Fibroblast of gingiva (primary cell): ENCODE measurements at places on chromosomes 7 and 10.

DNA sequence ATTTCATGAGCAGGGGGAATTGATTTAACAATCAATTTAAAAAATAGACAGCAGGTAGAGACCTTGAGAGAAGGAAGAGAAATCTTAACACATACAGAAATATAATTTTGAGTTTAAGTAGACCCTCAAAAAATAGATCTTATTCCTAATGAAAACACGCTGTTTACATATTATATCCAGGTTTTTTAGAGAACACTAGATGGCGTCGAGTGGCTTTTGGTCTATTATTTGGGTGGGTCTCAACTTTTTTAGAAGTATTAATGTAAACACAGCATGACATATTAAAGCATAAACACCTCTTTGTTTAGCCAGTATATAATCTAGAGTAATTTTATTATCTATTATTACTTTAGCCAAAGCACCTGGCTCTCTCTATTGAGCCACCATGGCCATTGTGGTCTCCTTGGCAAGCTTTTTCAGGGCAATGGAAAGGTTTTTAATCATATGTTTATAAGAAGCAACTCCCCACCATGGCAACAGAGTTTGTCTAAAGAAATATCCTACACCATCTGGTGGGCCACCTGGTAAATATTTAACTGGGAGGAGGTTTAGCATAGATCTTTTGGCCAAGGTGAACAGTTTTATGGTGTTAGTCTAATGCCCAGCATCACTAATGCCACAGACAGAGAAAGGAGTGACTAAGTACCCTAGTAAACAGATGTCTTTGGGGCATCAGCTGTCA, 59.7 kb upstream of the PRSS1 start:
- DNase-seq, result no peak

DNA sequence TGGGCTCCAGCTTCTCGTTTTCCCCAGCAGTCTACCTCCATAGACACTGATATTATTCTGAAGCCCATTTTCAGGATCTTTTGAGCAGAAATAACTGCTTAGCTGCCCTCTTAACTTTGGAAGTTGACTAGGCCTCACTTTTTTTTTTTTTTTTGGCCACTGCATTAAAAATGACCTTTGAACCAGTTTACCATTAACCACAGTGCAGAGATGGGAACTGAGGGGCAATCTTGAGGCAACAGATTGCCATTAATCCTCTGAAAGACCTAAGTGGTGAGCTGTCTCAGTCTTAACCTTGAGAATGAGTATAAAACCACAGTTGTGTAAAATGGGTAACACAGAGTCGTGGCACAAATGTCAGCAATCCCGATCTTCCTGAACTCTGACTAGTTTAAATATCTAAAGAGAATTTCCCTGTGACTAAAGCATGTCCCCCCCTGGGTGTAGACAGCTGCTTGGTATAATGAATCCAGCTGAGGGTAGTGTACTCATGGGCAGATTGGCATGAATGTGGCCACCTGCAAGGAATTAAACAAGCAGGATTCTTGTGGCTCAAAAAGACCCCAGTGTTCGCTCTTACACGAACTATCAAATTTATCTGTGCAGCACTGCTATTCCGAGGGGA, 46.1 kb upstream of the FMC1 start:
- DNase-seq, result no peak

DNA sequence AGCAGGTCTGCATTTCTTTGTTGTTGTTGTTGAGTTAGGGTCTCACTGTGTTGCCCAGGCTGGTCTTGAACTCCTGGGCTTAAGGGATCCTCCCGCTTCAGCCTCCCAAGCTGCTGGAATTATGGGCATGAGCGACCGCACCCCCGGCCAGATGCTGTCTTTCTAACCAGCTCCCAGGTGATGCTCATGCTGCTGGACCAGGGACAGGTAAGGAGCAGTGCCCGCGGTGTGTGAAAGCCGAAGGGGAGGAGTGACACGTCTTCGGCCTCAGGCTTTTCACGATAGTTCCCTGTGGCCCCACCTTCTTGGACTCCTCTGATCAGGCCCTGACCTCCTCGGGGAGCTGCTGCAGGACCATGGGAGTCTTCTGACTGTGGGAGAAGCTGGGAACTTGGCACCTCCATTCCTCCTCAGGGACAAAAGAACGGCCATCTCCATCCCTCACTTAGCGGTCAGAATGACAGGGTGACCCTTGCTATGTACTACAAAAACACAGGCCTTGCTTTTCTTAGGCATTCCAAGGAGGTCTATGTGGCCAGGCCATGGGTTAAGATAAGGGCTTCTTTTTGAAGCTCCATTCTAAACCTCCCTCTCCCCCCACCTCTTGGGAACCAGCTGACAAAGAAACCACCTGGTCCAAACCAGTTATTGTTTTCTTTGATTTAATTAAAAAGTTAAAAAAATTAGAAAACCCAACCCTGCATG, 5.5 kb downstream of the SFRP5 start:
- DNase-seq, result no peak

GRCh38 chr7:348962-349743, 59.2 kb downstream of the FOXL3 start:
- DNase-seq, result no peak

DNA sequence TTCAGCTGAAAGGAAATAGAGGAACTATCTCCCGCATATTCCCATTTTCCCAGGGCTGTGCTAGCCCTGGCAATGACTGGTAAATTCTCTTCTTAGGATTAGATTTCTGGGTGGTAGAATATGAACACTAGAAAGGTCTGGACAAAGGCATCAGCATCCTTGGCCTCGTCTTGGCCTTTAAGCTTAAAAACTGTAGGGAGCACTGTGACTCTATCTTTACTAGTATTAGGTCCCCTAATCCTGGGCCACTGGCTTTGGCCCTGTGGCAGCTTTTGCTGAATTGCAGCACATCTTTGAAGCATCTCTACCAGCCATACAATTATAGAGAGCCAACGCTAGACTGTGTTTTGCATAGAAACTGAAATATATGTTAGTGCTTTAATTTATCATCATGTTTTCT, 41.5 kb upstream of the EBLN1 start:
- no peak for DNase-seq

GRCh38 chr10:99926925-99927720, 82.6 kb downstream of the DNMBP start:
- DNase-seq, result no peak

- no peak for DNase-seq
Measured at GRCh38 chr10:60270426-60270825, 119.2 kb downstream of the ANK3 start.

DNA sequence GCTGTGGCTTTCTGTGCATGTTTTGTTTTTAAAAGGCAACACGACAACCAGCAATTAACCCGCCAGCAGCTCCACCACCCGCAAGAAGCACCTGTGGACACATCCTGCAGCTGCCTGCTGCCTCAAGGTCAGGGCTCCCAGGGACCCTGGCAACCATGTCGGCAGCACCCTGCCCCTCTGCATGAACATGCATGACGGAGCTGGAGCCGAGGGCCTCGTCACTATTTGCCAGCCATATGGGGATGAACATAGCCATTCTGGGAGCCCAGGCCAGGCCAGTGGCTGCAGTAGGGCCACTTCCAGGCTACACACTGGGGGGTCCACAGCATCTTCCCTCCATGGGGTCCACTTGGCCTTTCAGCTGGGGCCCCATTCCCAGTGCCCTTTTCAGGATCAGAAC, 52.9 kb downstream of the CAMK2B start:
- no peak for DNase-seq

- peak; percentile 27 for DNase-seq
Measured at GRCh38 chr10:72796042-72796441, 97.5 kb upstream of the OIT3 start.

DNA sequence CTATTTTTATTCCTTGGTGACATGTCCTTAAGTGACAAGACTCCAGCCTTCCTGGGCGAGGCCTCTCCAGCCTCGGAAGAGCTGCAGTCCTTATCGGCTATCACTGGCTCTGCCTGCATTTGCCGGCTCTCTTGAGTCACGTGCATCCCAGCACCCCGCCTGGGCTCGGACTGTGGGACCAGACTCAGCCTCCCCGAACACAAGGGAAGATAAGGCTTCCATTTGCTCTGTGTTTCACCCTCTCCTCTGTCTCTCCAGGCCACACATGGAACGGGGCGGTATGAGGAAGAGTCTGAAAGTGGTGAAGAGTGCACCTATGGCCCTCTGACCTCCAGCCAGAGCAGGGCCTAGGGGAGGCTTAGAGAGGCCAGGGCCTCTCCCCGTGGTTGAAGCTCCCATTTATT, 4.7 kb downstream of the GDF2 start:
- DNase-seq, result no peak

- DNase-seq, result peak; percentile 76
Measured at GRCh38 chr10:117663750-117664149, 121.2 kb downstream of the EMX2 start.

GRCh38 chr7:101547022-101547915, 81.8 kb downstream of the MYL10 start:
- DNase-seq, result no peak

- DNase-seq, result no peak
Measured at GRCh38 chr7:116702046-116702785, 30.2 kb downstream of the MET start.

GRCh38 chr10:102835007-102835482, 2.2 kb downstream of the CYP17A1 start:
- DNase-seq, result peak; percentile 52

DNA sequence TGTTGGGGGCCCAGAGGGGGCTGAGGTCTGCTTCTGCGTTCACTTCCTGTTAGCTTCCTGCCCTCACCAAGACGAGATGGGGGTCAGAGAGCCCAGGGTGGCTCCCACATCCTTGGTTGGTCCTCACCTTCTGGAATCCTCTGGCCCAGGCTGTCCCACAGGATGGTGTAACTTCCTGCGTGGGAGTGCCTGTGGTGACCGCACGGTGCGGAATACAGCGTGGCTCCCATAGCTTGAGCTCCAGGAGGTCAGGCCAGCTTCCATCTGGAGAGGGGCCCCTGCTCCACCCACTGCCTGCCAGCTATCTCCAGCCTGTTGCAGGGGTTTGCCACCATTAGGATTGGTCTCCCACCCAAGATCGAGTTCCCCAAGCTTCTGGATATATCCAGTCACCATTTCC, 681.2 kb upstream of the FOXK1 start:
- no peak for DNase-seq

DNA sequence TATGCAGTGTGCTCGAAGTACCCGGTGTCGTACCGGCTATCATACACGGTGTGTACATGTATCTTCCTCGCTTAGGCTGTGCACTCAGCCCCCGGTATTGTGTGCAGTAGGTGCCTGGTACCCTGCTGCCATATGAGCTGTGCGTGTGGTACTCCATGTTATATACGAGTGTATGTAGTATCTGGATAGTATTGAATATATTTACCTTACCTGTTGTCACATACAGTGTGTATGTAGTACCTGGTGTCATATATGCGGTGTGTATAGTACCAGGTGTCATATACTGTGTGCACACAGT, 1.2 kb downstream of the ZMYND11 start:
- DNase-seq, result no peak

DNA sequence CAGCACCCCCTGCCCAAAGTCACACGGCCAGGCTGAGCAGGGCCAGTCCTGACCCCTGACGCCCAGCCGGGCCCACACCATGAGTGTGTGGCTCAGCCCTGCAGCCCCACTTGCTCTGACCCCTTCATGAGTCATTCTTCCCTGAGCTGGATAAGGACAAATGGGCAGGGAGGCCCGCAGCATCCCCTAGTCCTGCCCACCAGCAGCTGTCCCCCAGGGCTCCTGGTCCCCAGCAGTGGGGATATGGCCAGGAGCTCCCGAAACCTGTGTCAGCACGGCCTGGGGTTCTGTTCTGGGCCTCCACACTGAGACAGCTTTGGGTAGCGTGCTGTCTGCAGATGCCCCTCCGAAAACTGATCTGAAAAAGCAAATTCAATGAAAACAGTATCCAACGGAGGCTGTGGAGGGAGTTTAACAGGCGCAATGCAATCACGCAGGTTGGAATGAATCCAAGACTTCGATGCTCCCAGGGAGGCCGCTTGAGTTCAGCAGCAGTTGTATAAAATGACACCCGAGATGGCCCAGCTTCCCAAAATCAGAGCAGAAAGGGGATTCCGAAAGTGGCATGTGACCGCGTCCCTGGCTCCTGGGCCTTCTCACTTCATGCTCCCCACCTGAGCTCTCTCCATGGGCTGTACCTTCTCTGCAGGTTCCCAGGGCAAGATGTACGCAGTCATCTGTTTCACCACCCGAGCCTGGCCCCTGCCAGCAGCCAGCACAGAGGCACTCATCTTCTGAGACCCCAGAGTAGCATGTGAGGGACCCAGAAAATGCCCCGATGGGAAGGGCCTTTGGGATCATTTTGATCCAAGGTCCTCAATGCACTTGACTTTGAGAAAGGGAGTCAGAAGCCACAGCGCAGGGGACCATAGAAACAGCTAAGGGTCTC, 214.1 kb downstream of the USP6NL start:
- no peak for DNase-seq

DNA sequence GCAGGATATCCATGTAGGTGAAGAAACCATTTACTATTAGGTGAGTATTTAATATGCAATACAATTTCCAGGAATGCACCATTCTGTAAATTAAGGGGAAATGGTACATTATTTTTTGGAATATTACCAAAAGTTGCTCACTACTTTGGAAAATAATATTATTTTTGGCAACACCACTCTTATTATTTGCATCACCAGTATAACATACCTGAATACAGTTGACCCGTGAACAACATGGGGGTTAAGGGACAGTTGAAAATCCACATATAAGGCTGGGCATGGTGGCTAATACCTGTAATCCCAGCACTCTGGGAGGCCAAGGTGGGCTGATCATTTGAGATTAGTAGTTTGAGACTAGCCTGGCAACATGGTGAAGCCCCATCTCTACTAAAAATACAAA, 21.2 kb upstream of the FHIP2A start:
- no peak for DNase-seq

DNA sequence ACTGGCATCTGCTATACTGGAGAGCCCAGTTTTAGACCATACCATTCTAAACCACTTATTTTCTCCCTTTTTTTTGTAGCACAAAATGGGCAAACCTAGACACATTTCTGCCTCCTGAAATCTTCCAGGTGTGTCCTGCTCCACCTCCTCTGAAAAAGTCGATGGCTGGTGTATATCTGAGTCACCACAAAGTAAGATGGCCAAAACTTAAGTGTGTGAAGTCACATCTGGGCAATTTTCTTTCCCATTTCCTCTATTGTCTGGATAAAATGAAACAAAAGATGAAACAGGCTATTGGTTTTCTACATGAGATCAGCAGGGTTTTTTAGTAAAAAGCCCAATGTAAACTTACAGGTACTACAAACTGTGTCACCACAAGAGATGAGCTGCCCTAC, 65.5 kb downstream of the OSBPL3 start:
- DNase-seq, result no peak
